ENCODE measurements at places on chromosomes 7 and 10.

DNA sequence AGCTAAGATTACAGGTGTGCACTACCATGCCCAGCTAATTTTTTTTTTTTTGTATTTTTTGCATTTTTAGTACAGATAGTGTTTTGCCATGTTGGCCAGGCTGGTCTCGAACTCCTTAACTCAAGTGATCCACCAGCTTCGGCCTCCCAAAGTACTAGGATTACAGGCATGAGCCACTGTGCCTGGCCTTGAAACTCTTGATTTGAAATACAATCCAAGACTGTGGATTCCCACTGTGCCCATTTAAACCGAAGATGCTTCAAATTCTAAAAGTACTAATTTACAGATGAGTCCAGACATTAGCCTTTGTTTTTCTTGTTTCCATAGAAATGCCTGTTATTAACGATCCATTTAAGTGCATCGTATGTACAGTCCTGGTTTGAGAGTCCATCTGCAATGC lies 130.9 kb downstream of the CACNA2D1 start:
- no peak for DNase-seq

DNA sequence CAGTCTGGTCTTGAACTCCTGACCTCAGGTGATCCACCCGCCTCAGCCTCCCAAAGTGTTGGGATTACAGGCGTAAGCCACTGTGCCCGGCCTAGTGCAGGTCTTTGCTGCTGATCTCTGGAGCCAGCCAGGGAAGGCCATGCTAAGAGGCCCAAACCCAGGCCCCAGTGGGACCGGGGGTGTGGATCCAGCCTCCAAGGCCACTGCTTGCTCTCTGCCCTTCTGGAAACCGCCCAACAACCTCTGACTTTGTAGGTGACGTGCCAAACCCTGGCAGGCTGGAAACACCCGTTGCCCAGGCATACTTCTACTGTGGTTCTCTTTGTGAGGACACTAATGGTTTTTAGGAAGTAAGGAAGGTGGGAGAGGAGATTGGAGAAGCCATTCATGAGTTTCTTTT lies 83.5 kb upstream of the GNA12 start:
- no peak for DNase-seq

GRCh38 chr10:97481071-97481470 lies 17.2 kb downstream of the MMS19 start:
- DNase-seq, result no peak

- DNase-seq, result peak; percentile 91
Measured at GRCh38 chr7:111561904-111562732, at the start of gene IMMP2L. TSS of gene IMMP2L (minus strand) at chr7:111562492.

Measured in NB4 (cell line).